Activated CD8-positive, alpha-beta memory T cell treated with anti-CD3 and anti-CD28 coated beads for 1 hour (primary cell): ENCODE measurements at places on chromosomes 12 and 14.

DNA sequence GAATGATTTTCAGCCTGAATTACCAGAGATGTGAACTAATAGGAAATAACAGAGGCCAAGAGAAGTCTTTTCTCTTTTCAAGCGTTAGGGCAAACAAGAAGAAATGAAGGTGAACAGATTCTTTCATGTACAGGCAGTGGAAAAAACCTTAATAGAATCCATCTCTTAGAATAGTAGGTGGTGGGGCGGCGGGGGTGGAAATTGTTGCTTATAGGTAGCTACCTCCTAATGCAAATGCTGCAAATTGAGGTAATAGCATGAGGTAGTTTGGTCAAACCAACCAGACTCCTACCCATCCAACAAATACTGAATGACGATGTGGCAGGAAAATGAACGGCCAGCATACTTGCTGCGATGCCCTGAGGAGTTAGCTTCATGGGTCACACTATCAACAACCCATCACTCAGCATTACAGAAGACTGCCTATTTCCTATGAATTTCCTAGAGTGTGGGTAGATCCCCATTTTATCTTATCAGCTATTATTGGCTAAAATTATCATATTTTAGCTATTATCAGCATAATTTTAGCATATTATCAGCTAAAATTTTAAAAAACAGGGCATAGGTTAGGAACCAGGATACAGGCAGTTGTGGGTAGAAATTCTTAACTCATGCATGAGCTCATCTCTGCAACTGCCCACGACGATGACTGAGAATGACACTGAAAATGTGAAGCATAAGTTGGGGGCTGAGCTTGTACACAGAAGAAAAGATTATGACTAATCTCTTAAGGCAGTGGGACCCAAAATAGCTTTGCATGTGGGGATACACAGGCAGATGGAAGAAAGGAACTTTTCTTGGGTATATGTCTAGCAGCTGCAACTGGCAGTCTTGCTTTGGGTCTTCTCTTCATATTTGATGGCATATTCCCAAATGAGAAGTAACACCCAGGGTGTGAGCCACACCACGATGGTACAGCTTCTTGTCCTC is 68.7 kb downstream of the NIN start:
- no peak for DNase-seq

DNA sequence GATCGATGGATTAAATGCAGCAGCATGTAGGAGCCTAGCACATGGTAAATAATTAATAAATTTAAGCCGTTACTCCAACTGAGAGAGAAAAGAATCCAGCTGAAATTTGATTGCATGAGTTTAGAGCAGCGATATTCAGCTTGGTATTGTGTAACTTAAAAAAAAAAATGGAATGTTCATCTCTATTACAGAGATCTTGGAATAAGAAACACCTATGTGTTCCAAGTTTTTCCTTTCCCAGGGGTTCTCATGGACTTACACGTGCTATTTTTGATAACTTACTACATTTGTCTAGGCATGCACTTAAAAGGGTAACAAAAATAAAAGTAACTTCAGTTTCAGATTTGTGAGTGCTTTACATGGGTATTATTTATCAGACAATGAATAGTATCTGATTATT is 122.8 kb downstream of the RASSF9 start:
- no peak for DNase-seq

DNA sequence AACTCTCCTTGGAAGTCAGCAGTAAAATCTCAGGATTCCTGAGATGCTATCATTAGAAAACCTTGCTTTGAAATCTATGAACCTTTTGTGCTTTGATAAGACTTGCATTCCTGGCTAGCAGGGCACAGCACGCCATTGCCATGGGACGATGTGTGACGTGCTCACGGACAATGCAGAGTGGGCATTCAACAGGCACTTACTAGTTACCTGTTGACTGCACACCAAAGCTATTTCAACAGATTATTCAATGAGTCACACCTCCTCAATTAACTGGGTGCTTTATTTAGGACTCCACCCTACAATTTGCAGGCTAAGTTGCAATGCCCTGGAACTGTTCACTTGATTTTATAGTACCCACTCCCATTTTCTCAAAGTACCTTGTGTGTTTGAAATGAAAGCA is 11.3 kb downstream of the NOS1 start:
- DNase-seq: no peak

GRCh38 chr12:74145328-74145727 is 392.3 kb upstream of the ATXN7L3B start:
- no peak for DNase-seq

GRCh38 chr12:77847060-77847541 is 16.4 kb downstream of the NAV3 start:
- no peak for DNase-seq

GRCh38 chr14:60650373-60650961 is 1.2 kb upstream of the SIX1 start:
- DNase-seq: no peak

DNA sequence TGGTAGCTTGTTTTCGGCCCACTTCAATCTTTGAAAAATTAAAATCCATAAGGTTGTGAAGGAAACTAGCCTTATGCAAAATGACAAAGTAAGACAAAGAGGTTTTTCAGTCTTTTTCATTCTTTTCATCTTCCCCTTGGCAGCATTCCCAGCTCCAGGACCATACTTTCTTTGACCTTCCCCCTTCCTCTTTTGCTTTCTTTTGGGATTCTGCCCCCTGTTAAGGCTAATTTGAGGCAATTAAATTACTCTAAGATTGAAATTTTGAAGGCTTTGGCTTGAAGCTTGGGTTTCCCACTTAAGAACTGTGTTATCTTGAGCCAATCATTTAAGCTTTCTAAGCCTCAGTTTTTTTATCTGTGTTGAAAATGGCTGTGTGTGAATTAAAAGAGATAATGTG is 124.9 kb downstream of the DACT1 start:
- DNase-seq: no peak

- DNase-seq: no peak
Measured at GRCh38 chr12:132743831-132744230, 17.8 kb downstream of the ANKLE2 start.

GRCh38 chr12:55041345-55042055 is 21.7 kb downstream of the NEUROD4 start:
- DNase-seq: no peak
